ENCODE measurements at places on chromosomes 1 and 21.

DNA sequence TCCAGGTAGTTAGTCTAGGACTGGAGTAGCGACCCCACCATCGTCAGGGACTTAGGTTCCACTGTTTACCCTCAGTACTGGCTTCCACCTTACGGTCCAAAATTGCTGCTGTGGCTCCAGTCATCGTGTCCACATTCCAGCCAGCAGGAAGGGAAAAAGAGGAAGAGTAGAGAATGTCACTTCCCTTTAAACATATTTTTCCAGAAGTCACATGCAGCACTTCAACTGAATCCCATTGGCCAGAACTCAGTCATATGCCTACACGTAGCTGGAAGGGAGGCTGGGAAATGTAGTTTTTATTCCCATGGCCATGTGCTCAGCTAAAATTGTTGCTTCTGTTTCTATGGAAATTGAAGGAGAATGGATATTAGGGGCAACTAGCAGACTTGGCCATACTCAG is 84.1 kb upstream of the SELENON start:
- no peak for DNase-seq

GRCh38 chr1:215473943-215474342 is 93.2 kb upstream of the KCTD3 start:
- DNase-seq, result no peak

DNA sequence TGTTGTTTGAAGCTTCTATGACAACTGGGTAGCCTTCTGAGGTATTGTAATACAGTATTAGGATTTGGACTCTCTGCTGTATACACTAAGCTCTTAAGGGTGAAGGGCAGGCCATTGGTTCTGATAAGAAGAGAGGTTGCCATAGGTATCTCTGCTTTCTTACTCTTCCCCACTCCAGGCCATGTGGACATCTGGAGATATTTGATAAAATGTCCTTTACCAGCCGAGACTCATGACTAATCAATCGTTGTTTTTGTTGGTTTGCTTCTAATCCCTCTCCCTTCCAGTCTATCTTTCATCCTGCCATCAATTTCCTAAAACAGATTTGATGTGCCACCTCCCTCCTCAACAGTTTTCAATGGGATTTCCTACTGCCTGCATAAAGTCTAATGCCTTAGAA is 64.6 kb upstream of the WDR26 start:
- no peak for DNase-seq

- DNase-seq, result no peak
Observed at GRCh38 chr1:77416692-77417450, 135.1 kb downstream of the AK5 start.

DNA sequence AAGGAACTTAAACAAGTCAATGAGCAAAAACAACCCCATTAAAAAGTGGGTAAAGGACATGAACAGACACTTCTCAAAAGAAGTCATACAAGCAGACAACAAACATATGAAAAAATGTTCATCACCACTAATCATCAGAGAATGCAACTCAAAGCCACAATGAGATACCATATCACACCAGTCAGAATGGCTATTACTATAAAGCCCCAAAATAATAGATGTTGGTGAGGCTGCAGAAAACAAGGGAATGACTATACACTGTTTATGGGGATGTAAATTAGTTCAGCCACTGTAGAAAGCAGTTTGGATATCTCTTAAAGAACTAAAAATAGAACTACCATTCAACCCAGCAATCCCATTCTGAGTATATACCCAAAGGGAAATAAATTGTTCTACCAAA is 51.2 kb downstream of the MRPL39 start:
- no peak for DNase-seq

Data from stimulated activated CD8-positive, alpha-beta memory T cell treated with anti-CD3 and anti-CD28 coated beads, Interleukin-7, amount 100 ng/mL, for 1 hour (primary cell).